ENCODE measurements at places on chromosomes 5 and 9.

GRCh38 chr9:79757881-79758669 is 186.3 kb downstream of the TLE4 start:
- no peak for DNase-seq

DNA sequence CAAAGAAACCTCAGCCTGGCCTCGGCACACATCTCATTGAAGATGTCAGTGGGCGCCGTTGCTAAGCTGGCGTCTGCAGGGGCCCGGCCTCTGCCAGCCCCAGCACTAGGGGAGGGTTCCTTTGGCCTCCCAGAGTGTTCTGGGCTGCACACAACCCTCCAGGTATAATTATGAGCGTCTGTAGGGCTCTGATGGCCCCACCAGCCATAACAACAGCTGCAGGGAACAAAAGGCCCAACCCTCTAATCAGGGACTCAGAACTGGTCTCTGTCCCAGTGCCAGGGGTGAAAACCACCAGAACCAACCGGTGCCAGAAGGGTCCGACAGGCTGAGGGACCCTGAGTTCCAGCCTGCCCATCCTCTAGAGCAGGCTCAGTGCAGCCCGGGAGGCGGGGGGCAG is 39.5 kb upstream of the SLC12A7 start:
- no peak for DNase-seq

DNA sequence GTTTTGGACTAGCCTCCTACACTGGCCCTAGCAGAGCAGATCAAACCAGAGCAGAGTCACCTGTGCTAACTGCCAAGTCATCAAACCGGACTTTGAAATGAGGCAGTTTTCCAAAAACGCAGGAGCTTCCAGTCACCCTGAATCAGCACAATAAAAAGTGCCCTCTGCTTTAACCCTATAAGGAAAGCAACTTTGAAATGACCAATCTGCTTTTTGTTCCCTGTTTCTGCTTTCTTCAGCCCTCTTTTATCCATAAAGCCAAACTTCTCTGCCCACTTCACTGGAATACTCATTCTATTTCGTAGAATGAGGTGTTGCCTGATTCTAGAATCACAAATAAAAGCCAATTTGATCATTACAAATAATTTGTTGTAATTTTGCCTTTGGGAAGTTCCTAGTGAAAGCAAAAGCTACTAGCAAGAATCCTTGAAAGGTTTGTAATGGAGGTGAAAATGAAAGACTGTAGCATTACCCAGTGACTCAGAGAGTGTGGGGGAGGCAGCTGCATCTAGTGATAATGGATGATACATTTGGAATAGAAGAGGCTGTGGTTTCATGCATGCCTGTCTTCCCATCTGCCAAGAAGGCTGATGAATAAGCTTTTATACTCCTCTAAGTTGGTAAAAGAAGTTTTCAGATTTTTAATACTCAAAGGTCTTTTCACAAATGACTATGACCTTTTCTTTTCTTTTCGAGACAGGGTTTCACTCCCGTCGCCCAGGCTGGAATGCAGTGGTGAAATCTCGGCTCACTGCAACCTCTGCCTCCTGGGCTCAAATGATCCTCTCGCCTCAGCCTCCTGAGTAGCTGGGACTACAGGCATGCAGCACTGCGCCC is 14.9 kb downstream of the SPAAR start:
- peak; percentile 83 for DNase-seq

DNA sequence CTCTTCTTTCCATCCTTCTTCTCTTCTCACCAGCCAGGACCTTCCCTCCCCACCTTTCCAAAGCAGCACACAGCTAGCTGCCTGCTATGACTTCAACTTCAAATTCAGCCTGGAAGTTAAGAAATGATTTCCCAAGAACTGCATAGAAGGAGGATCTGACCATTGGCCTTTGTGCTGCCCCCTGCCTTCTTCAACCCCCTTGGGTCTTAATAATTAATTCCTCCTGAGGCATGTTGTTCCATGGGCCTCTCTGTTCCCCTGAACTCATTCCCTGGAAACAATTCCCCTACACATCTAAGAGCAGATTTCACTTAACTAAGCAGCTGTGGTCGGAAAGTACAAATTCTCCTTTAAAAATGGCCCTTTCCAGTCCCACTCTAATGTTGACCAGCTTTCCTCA is 62.4 kb downstream of the ADAMTS12 start:
- DNase-seq: no peak

GRCh38 chr9:114316605-114317230 is 6.2 kb upstream of the ORM1 start:
- no peak for DNase-seq

DNA sequence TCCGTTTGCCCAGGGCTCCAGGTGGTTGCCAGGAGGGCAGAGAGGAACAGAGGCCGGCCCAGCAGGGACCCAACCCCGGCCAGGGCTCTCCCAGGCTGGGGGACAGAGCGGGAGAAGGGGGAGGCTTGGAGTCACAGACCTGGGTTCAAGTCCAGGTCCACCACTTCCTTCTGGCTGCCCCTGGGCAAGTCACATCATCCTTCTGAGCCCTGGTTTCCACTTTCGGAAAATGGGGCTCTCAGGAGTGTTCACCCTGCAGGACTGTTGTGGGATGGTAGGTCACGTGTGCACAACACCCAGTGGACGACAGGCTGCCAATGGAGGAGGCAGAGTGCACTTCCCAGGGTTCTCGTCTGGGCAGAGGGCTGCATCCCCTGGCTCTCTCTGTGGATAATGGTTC is 245.4 kb downstream of the PBX3 start:
- no peak for DNase-seq

DNA sequence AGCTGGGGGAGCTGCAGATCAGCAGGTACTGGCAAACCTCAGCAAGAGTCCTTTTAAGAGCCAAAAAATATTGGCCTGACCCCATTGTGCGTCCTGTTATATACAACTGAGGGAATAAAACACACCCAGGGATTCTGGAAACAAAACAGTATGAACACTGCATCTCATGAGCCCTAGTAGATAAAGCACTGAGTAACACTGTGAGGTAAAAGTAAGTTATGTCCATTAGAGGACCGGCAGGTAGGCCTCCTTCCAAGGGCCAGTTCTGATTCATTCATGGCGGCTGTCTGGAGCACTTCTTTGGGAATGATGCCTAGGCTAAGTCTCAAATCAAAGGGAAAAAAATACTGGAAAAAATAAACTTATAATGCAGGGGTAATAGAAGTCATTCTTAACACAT is 64.9 kb downstream of the PDE4D start:
- no peak for DNase-seq

GRCh38 chr5:124309241-124309980 is 437.0 kb downstream of the ZNF608 start:
- no peak for DNase-seq
